ENCODE measurements at places on chromosomes 7 and 10.

DNA sequence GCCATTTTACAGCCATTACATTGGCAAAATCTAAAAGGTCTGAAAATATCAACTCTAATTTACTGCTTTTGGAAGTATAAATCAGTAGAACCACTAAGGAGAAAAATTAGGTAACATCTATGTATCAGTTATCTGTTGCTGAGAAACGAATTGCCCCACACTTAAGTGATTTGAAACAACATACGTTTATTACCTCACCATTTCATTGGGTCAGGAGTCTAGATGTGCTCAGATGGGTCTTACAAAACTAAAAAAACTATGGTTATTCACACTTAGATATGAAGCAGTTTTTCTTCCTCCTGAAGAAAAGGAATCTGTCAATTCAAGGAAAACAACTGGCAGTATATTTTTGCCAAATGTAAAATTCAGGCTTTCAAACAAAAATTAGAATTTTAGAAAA is 80.1 kb upstream of the APBB1IP start:
- DNase-seq = no peak

DNA sequence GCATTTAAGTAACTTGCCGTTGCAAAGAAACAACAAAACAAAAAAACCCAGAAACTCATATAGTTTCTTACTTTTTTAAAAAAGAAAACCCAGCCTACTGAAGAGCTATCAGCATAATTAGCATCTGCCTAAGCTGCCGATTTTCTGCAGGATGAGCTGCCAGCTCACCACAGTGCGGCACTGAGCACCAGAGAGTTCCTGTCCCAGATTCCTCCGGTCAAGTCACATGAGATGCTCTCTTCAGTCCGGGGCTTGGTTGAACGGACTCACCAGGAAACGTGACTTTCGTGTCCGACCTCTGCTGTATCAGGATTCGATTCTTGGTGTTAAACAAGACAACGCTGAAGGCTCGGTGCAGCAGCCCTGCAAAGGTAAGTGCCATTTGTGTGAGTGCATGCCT is 3.2 kb downstream of the IDI2 start:
- no peak for DNase-seq

DNA sequence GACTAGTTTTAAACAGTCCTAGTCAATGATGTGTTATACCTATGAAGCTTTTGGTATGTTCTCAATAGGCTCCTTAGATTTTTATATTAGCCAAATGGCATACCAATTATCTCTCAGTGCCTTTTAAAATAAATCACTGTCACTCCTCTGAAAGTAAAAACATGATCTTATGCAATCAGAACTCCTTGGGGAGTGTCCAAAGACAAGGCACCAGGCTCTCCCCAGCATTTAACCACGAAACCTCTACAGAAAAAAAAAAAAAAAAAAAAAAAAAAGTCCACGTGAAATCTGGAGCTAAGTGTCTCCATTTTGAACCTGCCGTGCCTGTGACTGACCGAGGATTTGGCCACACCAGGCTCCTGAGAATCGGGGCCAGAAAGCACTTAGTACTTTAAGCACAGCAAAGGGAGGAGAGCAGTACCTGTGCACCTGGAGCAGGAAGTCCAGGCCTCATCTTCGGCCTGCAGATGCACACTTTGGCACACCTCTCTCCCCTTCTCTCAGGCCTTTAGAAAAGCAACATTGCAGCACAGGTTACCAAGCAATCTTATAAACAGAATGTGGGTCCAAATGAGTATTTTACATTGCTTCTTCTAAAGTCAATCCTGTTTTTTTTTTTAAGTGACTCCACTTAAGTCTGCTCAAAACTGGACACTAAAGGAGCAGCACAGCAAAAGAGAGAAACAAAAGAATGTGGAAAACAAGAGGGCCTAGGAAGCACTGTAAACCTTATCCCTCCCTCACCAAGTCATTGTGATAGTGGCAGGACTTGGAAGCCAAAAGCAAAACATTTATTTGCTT is 1.5 kb downstream of the FAM13C start:
- DNase-seq = no peak

DNA sequence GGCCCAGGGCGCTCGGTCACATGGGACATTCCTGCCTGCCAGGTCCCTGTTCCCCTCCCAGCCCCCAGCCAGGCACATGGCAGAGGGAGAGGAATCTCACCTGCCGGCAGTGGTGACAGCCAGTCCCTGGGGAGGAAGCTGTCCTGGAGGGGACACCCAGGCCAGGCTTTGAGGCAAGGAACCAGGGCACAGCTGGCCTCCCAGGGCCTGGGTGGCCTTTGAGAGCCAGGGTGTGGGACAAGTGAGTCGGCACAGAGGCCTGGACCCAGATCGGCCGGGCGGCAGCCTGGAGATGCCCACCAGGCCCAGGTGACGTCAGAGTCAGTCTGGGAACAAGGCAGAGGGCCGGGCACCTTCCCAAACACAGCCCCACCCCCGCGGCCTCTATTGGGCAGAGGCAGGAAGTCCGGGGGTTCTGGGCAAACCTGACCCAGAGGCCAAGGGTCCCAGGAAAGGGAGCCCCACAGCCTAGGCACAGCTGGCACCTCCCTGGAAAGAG is 65.0 kb upstream of the CFAP46 start:
- DNase-seq = no peak

- DNase-seq = no peak
Observed at GRCh38 chr7:132291481-132291880, 284.8 kb downstream of the PLXNA4 start.

GRCh38 chr10:42963312-42963711 is 113.6 kb upstream of the RET start:
- no peak for DNase-seq

GRCh38 chr7:42650701-42651100 is 261.2 kb downstream of the C7orf25 start:
- DNase-seq = no peak

All from SW 1271 (cell line).